ENCODE measurements at places on chromosomes 16 and 17. TPM values are rescaled to one million over a fixed set of nuclear protein-coding genes. Genes with fewer than 3 reads are reported as not detected.

The KRT27 gene
- polyA plus RNA-seq: not detected

The KRTAP9-8 gene
- polyA plus RNA-seq: not detected

The KCTD5 gene
- polyA plus RNA-seq: 34.9 TPM

The NPIPA8 gene
- polyA plus RNA-seq: 3.8 TPM

The RTN4RL1 gene
- polyA plus RNA-seq: 4.3 TPM

The SLC47A1 gene
- 1.2 TPM for polyA plus RNA-seq

The PSMC3IP gene
- 23.6 TPM for polyA plus RNA-seq

GRCh38 chr16:50025537-50025931 lies 509 bp downstream of the CNEP1R1 start:
- DNase-seq: no peak

DNA sequence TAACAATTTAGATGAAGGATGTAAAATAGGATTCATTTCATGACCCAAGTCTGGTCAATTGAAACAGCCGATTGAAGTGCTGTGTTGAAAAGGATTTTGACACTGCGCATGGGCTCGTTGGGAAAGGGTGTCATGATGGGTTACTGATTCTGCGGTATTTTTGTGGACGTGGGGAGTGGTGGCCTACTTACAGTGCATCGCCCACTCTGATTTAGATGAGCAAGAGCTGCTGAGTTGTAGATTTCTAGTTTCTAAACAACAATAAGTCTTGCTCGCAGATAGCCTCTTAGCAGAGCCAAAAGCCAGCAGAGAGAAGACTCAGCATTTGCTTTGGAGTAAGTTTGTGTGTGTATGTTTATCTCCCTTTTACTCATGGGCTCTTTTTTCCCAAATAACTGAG lies 731.0 kb downstream of the MAF start:
- no peak for DNase-seq

DNA sequence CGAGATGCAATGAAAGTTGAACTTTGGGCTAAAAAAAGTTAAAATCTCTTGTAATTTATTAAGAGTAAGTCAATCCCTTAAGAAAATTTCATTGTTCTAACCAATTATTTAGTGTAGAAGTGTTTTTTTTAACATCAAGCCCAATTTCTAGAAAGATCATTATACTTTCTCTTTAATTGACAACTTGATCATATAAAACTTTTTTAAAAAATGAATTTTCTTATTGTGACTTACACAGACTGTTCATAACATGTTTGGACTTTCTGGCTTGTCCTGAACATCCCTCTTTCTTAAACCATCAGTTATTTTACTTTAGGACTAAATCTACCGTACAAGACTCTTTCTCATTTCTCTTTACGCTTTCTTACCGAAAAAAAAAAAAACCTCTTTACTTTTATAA lies 24.8 kb upstream of the MYO1D start:
- no peak for DNase-seq

DNA sequence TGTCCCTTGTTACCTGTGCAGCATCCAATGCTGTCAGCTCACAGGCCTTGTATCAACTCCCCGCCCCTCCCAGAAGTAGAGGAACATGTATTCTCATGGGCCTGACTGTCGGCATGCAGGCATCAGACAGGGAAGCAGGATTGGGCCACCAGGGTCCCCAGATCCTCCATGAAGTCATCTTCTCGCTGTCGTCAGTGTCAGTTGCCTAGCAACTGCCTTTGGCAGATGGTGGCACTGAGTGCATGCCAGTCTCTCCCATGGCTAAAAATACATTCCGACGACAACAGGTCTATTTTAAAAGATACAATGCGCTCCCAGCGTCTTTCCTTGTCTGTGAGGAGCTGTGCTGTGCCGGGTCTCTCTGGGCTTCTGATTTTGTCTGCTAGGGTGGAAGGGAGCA lies 36.8 kb upstream of the CES5A start:
- DNase-seq: peak; percentile 98

DNA sequence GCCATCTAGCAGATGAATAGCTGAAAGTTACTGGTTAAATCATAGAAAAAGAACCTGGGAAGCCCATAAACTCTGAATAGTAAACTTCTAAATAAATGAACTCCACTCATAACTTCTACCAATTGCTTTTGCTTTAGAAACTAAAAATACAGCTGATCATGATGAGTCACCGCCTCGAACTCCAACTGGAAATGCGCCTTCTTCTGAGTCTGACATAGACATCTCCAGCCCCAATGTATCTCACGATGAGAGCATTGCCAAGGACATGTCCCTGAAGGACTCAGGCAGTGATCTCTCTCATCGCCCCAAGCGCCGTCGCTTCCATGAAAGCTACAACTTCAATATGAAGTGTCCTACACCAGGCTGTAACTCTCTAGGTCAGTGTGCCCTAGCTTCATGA lies 9.7 kb downstream of the KAT7 start:
- no peak for DNase-seq

Measured in brain (organoid and tissue), 16 donors.